ENCODE measurements at places on chromosomes 3 and 15.

GRCh38 chr3:134707908-134708597, 57.2 kb upstream of the KY start:
- DNase-seq: no peak

DNA sequence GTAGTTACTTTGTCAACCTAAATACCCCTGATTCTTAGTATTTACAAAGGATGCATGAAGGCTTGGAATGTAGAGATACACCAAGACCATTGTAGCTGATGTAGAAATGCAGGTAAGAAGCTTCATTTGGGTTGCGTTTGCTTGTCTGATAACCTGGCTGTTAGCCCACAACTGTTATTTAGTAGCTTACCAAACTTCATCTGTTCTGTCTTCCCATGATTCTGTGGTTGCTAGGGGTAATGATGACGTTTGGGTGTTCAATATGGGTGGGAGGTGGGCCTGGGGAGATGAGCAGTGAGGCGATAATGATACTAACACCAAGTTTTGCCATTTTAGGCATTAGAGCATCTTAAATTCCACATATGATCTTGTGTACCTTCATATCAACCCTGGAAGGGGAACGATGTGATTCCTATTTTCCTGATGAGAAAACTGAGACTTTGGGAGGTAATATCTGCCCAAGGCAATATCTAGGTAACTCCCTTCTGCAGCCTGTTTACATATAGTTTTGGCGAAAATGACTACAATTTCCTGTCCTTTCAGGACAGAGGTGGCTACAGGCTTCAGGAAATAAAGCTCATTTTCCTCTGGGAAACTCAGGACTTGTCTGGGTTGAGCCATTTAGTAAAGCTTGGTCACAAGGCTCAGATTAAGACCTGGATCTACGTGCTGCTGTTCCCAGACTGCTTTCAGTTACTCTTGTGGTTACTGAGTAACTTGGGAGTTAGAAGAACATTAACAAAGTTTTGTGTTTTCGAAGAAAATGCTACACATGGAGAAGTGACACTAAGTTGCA, 26.8 kb downstream of the FNDC3B start:
- no peak for DNase-seq

- DNase-seq: no peak
Observed at GRCh38 chr15:58731756-58732535, 17.6 kb downstream of the ADAM10 start.

DNA sequence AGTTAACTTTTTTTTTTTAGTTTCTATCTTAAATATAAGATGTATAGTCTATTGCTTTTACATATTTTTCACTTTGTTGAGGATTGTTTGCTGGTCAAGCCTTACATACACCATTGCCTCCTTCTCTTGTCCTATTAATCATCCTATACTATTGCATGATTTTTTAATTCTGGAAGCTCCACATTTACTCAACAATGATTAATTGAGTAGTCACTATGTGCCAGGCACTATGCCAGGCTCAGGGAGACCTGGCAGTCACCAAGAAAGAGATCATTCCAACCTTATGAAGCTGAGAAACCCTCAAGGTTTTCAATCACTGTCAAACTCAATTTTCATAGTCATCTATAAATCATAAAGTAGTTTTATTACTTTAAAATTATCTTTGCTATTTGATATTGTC, 626.2 kb downstream of the IGSF11 start:
- no peak for DNase-seq

DNA sequence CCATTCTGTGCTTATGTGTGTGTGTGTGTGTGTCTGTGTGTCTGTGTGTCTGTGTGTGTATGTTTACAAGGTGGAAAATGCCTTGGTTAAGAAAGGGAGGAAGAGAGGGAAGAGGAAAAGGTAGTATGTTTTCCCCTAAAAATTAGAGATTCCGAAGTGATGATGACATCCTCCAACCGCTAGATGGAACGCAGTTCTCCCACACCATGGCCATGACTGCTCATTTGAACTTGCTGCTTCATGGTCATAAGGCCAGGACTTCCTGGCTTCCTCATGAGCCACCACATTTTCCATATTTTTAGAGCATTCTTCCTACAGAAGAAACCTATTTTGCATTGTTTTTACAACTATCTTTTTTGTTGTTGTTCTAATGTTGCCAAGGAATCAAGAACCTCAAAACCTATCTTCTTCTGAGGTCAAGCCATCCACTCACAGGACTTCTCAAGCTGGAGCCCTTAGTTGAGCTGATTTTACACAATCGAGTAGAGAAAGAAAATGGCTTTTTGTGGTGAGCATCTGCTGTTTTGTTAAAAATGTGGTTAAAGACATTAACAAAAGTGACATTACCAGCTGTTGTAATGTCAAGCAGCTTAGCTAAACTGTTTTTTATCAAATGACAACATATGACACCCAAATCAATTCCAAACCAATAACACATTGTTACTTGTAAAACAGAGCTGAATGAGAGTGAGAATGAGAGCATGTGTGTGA, 1091.0 kb downstream of the FHIT start:
- DNase-seq: no peak

GRCh38 chr3:84066915-84067314, 891.9 kb upstream of the CADM2 start:
- no peak for DNase-seq

- DNase-seq: no peak
Observed at GRCh38 chr3:8413337-8413926, 88.2 kb upstream of the LMCD1 start.

DNA sequence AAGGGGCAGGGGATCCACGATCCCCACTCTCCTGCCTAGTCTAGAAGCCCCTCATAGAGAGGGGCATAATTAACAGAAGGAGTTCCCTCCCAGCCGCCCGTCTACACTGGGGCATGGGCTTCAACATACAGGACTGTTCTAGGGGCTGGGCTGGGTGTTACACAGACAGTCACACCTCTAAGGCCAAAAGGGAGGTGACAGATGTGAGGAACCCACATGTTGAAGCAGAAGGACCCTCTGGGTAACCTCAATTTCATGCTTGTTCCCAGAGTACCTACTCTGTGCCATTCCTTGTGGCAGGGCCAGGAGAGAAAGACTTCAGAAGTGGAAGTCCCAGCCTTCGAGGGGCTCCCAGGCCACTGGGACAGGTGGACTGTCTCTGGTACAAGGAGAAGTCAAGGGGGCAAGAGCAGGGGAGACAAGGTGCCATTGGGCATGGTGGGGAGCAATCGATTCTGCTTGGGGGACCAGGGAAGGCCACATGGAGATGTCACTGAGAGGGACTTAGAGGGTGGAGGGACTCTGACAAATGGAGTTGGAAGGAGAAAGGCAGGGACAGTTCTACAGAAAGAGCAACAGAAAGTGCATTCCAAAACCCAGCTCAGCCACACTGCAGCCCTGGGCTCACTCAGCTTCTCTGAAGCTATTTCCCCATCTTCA, 71.3 kb downstream of the CPN2 start:
- DNase-seq: no peak

DNA sequence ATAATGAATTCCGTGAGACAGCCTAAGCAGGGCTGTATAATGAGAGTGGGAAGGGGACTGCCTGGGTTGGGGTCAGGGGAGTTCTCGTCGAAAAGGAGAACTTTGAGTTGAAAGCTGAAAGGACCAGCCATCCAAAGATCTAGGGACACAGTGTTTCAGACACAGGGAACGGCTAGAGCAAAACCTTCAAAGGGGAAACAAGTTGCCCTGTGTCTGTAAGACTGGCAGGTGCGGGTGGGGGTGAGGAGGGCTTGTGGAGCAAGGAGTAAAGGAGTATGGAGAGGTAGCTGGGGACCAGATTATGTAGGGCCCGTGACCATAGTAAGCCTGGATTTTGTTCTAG, 1.3 kb upstream of the SRP14 start:
- DNase-seq: no peak

- no peak for DNase-seq
Observed at GRCh38 chr3:30319713-30320112, 286.7 kb upstream of the TGFBR2 start.

DNA sequence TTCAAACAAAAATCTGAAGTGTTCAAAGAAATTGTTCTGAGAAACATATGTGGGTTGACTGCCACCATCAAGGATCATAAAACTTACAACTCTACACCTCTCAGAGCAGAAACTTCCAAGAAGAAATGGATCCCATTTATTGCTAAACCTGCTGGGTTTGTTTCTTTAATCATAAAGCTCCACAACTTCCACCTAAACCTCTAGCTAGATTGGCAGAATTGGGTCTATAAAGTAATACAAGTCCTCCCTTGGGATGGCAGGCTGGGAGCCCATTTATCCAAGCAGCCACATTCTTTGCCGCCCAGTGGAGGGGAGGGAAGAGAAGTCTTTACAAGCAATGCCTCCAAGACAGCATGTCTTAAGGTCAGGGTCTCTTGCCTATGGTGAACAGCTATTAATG, 40.5 kb upstream of the CMTM8 start:
- DNase-seq: no peak

- no peak for DNase-seq
Observed at GRCh38 chr15:64865998-64866520, 24.3 kb downstream of the PLEKHO2 start.

DNA sequence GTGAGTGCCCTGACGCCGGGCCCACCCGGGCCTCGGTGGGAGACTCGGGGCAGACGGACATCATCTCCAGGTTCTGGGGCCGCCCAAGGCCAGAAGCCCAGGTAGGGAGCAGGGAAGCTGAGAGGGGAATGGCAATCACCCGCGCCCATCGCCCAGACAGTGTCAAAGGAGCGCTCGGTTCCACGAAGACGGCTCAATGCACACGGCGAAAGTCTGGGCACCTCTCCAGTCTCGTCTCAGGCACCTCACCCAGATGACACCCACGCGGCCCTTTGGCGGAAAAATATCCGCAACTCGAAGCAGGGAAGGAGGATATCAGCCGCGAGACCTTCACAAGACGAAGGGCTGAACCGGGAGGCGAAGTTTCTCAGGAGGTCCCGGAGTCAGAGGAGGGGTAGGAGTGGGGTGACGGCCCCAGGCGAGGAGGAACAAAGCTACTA, 916 bp downstream of the IL17RD start:
- no peak for DNase-seq

DNA sequence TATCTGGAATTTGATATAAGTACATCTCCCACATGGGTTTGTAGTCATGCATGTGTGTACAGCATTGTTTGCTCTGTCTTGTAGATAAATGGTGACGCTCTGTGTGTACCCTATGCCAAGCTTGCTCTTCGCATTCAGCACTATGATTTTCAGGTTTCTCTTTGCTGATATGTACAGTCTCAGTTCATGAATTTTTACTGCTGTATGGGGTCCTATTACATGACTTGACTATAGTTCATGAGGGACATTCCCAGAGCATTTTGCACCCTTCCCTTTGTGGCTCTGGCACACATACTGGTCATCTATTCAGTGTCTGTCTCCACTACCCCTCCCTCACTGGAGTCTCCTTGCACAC, 132.7 kb downstream of the EEFSEC start:
- no peak for DNase-seq

DNA sequence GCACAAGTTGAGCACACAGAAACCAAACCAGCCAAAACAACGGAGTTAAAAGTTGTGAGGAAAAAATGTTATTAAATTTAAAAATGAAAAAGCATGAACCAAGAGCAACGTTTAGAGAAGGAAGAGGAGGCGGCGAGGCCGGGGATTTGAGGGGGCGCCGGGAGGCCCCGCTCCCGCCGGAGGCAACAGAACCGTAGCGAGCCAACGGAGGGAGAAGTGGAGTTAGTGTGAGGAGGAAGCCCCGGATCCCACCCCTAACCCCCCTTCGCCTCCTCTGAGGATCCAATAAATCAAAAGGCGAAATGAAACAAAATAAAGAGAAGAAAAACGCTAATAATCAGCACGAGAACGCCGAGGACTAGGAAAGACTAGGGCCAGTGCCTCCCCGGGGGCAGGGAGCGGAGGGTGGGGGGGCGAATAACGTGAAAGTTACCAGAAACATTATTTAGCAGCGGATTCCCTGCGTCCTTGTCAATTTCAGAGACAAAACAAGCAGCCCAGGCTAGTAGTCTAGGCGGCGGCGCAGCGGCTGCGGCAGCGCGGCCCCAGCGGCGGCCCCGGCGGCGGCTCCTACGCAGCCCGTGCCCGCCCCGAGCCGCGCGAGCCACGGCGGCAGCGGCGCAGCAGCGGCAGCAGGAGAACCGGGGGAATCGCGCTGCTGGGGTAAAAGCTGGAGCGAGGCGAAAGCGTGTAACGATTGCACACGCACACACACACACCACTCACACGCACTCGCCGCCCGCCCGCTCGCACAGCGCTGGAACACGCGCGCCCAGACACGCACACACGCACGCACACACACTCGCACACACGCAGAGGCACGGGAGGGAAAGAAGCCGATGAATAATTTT, 1.7 kb downstream of the MEIS2 start:
- no peak for DNase-seq

GRCh38 chr15:92157666-92158298, 235.9 kb upstream of the ST8SIA2 start:
- DNase-seq: no peak

DNA sequence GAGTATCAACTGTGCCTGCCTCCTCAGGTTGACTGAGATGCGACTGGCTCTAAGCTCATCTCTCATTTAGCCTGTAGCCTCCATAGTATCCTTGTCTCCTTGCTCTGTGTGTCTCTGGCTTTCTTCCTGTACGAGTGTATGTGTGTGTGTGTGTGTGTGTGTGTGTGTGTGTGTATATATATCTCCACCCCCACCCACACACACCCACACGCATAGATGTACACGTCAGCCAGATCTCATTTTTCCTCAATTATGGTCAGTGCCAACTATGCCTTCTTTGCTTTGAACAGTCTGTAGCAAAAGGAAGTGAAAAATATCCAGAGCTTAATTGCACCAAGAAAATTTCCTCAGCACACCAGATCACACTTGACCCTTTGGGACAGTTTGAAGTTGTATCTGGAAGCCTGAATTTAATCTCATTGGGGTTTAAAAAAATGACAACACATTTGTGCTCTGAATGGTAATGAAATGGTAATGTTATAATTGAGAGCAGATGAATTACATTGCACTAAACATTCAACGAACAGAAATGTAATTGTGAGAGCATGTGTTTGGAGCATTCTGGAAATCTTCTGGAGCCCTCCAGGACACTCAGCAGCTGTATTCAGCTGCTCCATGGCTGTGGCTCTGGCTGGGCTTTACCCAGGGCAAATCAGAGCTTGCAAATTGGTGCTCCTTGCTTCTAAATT, 63.6 kb downstream of the RYR3 start:
- no peak for DNase-seq

DNA sequence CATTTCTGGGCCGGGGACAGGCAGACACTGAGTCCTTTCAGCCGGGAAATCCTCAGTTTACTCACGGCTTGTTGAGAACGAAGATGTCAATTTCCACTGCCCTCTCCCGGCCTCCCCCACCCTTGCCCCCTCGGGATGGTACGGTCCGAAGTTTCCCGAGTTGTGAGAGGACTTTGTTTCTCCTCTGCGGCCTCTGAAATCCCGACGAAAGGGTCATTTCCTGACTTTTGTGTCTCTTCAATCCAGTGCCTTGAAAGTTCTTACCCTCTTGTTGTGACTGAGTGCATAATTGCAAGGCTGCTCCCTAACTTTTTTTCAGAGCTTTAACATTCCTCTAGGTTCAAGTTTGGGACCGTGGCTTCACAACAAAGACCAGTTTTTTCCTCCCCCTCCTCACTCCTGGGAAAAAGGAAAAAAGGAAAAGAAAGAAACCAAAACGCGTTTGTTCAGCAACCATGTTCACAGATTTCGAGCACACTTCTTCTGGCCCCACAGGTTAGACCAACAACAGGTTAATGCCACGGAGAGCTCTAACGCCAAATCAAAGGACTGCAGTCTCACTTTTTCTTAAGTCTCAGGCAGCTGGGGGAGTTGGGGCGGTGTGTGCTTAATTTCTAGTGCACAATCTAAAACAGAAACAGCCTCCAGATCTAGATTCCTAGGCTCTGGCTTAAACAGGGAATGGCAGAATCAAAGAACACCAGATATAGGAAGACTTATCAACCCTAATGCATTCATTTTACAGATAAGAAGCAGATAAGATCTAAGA, 138.9 kb downstream of the TMCO5A start:
- no peak for DNase-seq

- DNase-seq: no peak
Observed at GRCh38 chr3:9098716-9099675, 135.7 kb upstream of the RAD18 start.

Data from activated gamma-delta T cell (primary cell).